ENCODE measurements at places on chromosomes 1 and 21. TPM values are rescaled to one million over a fixed set of nuclear protein-coding genes. Genes with fewer than 3 reads are reported as not detected.

The ITLN2 gene
- not detected for total RNA-seq

The IL19 gene
- total RNA-seq = not detected

The AVPR1B gene
- total RNA-seq = not detected

The TAL1 gene
- not detected for total RNA-seq

The ARHGAP29 gene
- 37.2 TPM for total RNA-seq

The FCMR gene
- total RNA-seq = 3.5 TPM

The TSACC gene
- total RNA-seq = not detected

The AUNIP gene
- total RNA-seq = 9.1 TPM

The PLXNA2 gene
- total RNA-seq = 2.0 TPM

The TNFSF4 gene
- total RNA-seq = 14.6 TPM

DNA sequence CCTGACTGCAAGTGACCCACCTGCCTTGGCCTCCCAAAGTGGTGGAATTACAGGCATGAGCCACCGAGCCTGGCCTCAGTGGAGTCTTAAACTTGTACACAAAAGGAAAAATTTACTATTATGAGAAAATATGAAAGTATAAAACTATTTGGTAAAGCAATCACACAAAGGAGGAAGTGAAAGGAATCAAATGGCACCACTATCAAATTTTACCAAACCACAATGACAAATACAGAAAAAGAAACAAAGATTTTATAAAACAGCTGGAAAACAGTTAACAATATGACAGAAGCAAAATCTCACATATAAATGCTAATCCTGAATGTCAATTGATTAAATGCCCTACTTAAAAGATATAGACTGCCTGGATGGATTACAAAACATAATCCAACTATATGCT is 42.1 kb upstream of the NEGR1 start:
- DNase-seq = no peak

GRCh38 chr1:222953585-222953984 is 138.7 kb downstream of the DISP1 start:
- DNase-seq = no peak

GRCh38 chr1:14827870-14828269 is 229.4 kb downstream of the KAZN start:
- no peak for DNase-seq

DNA sequence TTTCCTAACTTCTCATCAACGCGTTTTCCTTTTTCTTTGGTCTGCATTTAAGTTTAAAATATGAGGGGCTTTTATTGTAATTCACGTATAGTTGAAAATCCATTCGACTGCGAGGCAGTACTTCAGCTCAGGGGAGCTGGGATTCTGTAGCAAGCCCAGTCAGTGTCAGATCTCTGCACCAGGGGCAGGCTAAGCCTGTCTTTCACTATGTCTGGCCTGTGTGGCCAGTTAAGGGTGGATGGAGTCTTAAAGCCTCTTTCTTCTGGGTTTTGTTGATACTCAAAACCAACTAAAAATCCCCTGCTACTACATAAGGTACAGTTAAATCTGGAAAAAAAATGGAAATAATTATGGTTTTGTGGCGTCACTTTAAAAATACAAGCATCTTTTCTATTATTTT is 124.7 kb downstream of the TYW3 start:
- peak; percentile 9 for DNase-seq

- DNase-seq = no peak
Observed at GRCh38 chr1:111618961-111619634, 491 bp upstream of the RAP1A start.

- no peak for DNase-seq
Observed at GRCh38 chr1:56079391-56079790, 500.0 kb downstream of the PLPP3 start.

GRCh38 chr1:235199441-235199840 is 38.4 kb upstream of the RBM34 start:
- DNase-seq = no peak

DNA sequence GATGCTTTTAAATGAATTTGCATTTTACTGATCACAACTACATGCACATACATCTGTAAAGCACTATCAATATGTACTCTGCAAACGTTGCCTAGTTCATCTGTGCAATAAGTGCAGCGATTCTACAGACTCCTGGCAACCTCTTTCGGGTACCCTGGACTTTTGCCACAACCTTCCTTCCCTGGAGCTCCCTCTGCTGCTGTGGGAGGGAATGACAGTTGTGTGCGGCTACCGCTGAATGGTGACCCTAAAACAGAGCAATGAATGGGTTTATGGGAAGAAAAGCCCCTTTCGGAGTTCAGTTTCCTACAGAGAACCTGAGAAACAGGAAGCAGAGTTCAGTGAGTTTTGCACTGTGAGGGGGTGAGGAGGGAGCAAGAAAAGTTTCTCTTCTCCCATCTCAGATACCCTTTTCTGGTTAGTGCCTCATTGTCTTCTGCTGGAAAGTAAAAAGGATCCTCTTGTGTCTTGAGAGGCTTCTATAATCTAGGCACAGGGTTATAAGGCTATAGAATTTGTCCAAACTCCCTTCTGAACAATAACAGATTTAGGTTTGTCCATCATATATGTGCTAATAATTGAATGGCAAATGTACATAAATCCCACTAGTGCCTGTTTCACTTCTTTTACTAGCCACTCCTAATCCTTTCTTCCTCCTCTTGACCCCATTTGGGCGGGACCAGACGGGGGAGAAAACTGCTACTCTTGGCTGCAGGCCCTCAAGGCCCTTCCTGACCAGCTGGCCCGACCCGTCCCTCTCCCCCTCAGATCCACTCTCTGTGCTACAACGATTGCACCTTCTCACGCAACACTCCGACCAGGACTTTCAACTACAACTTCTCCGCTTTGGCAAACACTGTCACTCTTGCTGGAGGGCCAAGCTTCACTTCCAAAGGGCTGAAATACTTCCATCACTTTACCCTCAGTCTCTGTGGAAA is 19.8 kb upstream of the SARS1 start:
- no peak for DNase-seq

DNA sequence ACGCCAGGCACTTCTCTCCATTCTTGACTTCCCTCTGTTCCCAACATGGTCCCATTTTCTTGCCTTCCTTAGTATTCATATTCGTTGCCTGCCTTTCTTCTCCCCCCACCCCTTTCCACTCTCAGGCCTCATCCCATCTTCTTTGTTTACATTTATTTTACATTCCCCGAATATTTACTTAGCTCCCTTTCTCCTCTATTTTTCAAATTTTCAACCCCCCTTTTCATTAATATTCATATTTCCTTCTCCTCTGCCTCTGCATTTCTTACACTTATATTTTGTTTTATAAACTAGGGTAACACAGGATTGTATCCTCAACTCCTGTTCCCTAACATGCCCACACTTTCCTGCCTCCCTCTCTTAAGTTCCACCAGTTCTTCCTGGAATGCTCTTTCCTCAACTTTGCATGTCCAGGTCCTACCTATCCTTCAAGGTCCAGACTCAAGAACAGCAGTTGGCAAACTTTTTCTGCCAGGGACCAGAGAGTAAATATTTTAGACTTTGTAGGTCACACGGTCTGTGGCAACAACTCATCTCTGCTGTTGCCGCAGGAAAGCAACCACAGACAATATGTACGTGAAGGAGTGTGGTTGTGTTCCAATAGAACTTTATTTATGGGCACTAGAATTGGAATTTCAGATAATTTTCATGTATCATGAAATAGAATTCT is 29.8 kb upstream of the A3GALT2 start:
- no peak for DNase-seq

GRCh38 chr1:172766462-172766861 is 107.6 kb downstream of the FASLG start:
- no peak for DNase-seq

DNA sequence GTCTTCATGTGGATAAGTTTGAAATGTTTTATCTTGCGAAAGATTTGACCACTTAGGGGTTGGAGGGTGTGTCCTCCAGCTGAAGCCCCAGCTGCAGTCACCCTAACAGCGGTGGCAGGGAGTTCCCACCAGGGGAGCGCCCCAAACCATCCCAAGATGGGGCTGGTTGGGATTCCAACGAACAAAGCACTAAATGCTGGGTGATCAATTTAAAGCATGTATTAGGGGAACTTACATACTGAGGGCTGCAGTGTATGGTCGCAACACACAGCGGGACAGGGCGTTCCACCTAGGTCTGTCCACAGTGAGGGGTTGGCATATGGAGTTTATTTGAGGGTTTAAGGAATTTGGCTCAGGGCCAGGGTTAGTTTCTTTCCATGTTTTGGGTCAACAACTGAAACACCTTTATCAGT is 26.3 kb downstream of the SLC37A1 start:
- peak; percentile 25 for DNase-seq

DNA sequence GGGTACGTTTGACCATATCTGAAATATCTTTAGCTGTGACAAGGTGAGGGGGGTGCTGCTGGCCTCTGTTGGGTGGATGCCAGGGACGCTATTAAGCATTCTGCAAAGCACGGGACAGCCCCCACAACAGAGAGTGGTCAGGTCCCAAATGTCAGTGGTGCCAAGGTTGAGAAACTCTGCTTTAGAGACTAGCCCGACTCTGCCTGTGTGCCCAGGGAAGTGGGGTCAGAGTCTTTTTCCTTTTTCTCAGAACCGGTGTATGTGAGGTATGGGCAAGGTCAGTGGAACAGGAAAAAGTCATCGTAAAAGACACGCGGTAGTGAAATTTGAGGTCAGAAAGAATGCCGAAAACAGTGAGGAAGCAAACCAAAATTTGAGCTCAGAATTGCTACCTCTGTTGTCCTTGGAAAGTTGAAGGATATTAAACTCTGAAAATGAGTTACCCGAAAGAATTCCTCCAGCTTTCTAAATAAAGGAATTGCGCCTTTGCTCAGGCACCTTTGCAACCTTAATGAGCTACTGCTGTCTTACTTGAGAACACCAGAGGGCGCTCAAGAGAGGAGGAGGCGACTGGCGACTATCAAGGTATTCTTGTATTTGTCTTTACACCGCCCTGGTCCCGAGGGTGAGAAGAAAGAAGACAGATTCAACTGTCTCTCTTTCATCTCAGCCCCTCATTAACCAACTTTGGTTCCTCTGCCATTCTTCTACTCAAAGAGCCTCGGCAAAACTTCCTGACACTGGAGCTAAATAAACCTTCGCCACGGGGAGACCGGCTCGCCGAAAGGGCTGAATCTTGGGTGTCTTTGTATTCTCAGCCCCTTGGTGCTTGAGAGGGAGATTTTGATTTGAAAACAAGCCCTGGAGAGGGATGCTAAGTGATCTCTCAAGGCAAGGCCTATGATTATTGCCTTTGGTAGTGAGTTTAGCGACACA is 85.4 kb upstream of the OLIG2 start:
- DNase-seq = peak; percentile 56

GRCh38 chr1:164756741-164757140 is 197.8 kb downstream of the PBX1 start:
- no peak for DNase-seq

GRCh38 chr1:244010703-244011123 is 40.4 kb upstream of the ZBTB18 start:
- no peak for DNase-seq

GRCh38 chr1:113783254-113784103 is 24.2 kb upstream of the PHTF1 start:
- DNase-seq = peak; percentile 42

GRCh38 chr1:66285618-66286270 is 248.2 kb upstream of the SGIP1 start:
- DNase-seq = no peak

GRCh38 chr1:210214573-210215409 is 17.8 kb upstream of the SERTAD4 start:
- DNase-seq = peak; percentile 52

GRCh38 chr1:40030528-40031135 is 9.9 kb upstream of the CAP1 start:
- peak; percentile 89 for DNase-seq

GRCh38 chr1:68485431-68486022 is 11.4 kb downstream of the DEPDC1 start:
- DNase-seq = no peak

DNA sequence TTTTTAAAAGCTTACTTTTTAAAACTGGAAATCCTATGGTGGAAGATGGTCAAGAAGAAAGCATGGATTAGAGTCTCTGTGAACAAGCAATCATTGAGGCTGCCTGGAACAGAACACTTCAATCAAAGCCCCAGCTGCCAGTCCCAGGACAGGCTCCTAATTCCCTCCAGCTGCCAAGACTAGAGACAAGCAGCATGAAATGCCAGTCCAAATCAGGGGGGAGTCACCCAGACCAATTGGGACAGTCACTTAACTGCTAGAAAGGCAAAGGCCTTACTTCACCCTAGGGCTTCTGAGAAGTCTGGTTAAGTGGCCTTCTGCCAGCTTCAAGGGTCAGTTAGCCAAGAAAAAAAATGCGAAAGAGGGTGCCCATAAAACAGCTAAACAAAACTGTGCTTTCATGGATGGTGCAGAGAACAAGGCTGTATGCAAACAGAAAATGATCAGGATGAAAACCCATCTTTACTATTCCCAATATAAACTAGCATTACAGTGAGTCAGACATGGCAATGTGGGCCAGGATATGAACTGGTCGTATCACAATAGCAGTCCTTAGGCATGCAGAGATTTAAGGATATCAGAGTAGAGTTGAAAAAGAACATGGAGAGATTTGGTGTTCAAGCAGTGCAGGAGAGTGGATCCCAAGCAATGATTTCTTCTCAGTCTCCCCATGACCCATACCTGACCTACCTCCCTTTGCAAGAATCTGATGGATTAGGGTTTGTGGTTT is 31.0 kb upstream of the MAN1A2 start:
- DNase-seq = peak; percentile 16

DNA sequence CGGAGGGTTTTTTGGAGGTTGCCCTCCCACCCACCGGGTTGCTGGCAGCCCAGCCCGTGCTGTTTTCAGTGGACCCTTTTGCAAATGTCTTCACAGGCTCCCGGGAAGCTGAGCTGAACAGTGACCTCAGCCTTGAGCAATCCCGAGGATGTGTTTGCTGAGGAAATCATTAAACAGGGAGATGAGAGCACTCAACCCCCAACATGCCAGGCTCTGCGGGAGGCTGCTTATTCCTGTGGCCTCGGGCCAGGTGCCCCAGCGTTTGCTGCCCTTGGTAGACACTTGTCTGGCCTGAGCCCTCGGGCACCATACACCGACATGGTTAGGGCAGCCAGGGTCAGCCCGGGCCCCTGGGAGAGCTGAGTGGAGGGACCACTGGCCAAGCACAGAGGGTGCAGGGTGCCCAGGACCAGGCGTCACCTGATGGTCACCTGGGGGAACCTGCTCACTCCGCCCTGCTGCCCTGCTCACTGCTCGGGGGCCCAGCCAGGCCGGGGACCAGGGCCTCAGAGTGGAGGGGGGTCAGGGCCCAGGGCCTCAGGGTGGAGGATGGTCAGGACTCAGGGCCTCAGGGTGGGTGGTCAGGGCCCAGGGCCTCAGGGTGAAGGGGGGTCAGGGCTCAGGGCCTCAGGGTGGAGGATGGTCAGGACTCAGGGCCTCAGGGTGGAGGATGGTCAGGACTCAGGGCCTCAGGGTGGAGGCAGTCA is 42.5 kb upstream of the POFUT2 start:
- peak; percentile 99 for DNase-seq

- no peak for DNase-seq
Observed at GRCh38 chr1:48524892-48525467, 53.0 kb upstream of the SPATA6 start.

GRCh38 chr1:240152611-240153297 is 61.1 kb downstream of the FMN2 start:
- peak; percentile 60 for DNase-seq

GRCh38 chr1:93585059-93585966 is 96.3 kb downstream of the BCAR3 start:
- DNase-seq = no peak

GRCh38 chr1:226054519-226055327 is 7.8 kb upstream of the H3-3A start:
- no peak for DNase-seq

Measured in M059J (cell line).